RPMI8226 (cell line): ENCODE measurements at places on chromosomes 16 and 17.

- DNase-seq = no peak
Measured at GRCh38 chr17:8488901-8489300, 53.2 kb downstream of the NDEL1 start.

DNA sequence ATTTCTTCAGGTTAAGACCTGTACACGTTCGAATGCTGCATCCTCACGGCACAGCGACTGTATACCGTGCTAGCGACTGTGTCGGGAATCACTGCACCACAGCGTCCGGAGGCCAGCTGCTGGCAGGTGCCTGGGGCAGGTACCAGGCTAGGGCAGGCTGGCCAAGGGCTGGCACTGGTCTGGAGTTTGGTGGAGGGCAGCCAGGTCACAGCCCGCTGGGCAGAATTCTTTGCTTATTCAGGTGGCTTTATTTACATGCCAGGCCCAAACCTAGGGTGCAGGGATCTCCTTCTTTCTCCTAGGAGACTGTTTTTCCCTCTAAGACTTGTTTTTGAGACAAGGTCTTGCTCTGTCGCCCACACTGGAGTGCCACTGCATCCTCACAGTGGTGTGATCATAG, 37.9 kb downstream of the COTL1 start:
- DNase-seq = no peak

GRCh38 chr16:72794319-72794718, 253.6 kb downstream of the ZFHX3 start:
- no peak for DNase-seq

- no peak for DNase-seq
Measured at GRCh38 chr16:81843683-81844082, 64.6 kb downstream of the PLCG2 start.

GRCh38 chr17:77444984-77445759, 304.4 kb downstream of the SEC14L1 start:
- DNase-seq = peak; percentile 81
